ENCODE measurements at places on chromosomes 1 and 21. TPM values are rescaled to one million over a fixed set of nuclear protein-coding genes. Genes with fewer than 3 reads are reported as not detected.

The GSTM2 gene
- 14.1 TPM for total RNA-seq

The CLCNKB gene
- total RNA-seq = not detected

The S100A8 gene
- total RNA-seq = not detected

The USP25 gene
- total RNA-seq = 37.3 TPM

The NBPF6 gene
- total RNA-seq = not detected

GRCh38 chr1:55309053-55309452 lies 93.9 kb upstream of the USP24 start:
- DNase-seq = peak; percentile 13

- DNase-seq = no peak
Observed at GRCh38 chr1:183155939-183156338, 30.1 kb upstream of the LAMC2 start.

- no peak for DNase-seq
Observed at GRCh38 chr21:35414507-35415139, 365.5 kb upstream of the RUNX1 start.

- DNase-seq = no peak
Observed at GRCh38 chr1:214004795-214005194, 17.0 kb downstream of the PROX1 start.

GRCh38 chr1:152858062-152858461 lies 1.7 kb upstream of the LCE7A start:
- DNase-seq = no peak

GRCh38 chr1:224264321-224264720 lies 65.7 kb downstream of the NVL start:
- DNase-seq = no peak

- DNase-seq = no peak
Observed at GRCh38 chr1:42924851-42925760, 33.6 kb downstream of the SLC2A1 start.
